ENCODE measurements at places on chromosomes 3 and 15.

DNA sequence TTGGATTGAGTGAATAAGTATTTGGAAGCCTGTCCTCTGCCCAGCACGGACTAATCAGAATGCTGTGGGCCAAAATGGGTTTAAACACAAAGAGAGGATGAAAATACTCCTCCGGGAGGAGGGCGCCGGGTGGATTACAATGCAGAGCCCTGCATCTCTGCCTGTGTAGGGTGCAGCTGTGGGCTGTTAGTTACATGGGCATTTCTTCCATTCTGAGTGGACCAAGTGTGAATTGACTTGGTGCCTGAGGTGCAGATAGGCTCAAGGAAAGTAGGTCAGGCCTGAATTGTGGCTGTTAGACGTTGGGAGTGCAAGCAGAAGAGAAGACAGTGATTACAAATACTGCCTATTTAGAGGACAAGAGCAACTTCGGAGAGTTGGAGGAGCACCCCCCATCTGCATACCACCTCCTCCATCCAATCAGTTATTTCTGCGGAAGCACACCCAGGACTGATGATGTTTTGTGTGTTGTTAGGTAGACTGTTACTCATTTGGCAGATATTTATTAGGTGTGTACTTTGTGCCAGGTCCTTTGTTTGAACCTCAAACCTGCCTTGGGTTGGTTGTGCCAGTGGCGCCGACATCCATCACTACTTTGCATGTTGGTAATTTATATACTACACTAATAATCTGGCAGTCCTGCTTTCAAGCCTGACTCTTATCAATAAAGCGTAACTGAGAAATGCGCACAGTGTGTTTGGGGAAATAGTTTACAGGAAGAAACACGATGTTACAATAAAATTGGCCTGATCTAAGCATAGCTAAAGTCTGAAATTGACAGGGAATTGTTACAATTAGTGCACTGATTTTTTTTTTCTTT lies 33.0 kb downstream of the PTPRG start:
- H3K27me3 ChIP-seq, result peaks cover 1% of the 10 kb centered on the region
- no peak overlapping the region for H3K27ac ChIP-seq
- DNase-seq, result no peak
- no peaks in the 10 kb centered on the region for H3K36me3 ChIP-seq
- H3K4me3 ChIP-seq, result no peak overlapping the region

GRCh38 chr3:146498002-146498736 lies 28.8 kb upstream of the PLSCR2 start:
- peak; percentile 65 for DNase-seq
- no peaks in the 10 kb centered on the region for H3K27me3 ChIP-seq
- H3K4me1 ChIP-seq, result peaks cover 15% of the 10 kb centered on the region

DNA sequence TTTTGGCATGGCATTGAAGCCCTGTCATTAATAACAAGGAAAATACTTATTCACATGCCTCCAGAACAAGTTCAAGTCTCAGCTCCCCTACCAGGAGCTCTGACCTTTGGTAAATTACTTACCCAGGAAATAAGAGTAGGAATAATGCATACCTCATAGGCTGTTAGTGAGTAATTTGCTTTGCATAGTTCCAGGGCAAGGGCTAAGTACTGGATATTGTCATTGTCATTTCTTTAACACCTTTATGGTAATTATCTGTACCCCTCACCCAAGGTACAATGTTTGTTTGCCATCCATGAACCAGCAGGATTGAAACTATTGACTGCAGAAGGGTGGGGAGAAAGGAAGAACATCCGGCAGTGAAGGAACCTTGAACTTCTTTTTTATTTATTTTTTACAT lies 148.5 kb downstream of the SOX2 start:
- no peaks in the 10 kb centered on the region for H3K27me3 ChIP-seq
- no peaks in the 10 kb centered on the region for H3K36me3 ChIP-seq
- no peaks in the 10 kb centered on the region for H3K4me1 ChIP-seq
- H3K27ac ChIP-seq, result no peak overlapping the region

- H3K4me3 ChIP-seq, result no peak overlapping the region
- no peak overlapping the region for H3K27ac ChIP-seq
- H3K36me3 ChIP-seq, result no peaks in the 10 kb centered on the region
- peaks cover 2% of the 10 kb centered on the region for H3K27me3 ChIP-seq
Observed at GRCh38 chr15:91787198-91787597, 66.3 kb upstream of the SLCO3A1 start.

GRCh38 chr15:67915461-67916374 lies 75.9 kb upstream of the RNU6-1 start:
- H3K27ac ChIP-seq, result no peak overlapping the region
- DNase-seq, result no peak
- no peaks in the 10 kb centered on the region for H3K27me3 ChIP-seq
- no peaks in the 10 kb centered on the region for H3K4me1 ChIP-seq

DNA sequence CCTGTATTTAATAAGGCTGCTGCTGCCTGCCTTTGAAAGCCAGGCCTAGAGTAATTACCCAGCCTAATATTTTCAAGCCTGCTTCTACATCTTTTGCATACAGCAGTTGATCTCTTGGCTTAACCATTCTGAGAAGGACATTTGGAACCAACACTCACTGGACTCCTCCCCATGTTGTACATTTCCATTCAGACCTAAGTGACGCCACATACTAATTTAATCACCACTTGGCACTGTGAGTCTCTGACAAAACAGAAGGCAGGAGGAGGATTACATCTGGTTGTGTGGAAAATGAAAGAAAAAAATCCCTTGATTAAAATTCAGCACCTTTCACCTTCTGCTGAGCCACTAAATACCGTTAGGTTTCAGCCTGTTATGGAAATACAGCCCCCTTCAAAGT lies 102.2 kb upstream of the ARRDC4 start:
- no peak for DNase-seq
- no peak overlapping the region for H3K4me3 ChIP-seq
- H3K4me1 ChIP-seq, result no peaks in the 10 kb centered on the region
- peaks cover 8% of the 10 kb centered on the region for H3K27me3 ChIP-seq
- H3K27ac ChIP-seq, result no peak overlapping the region
- H3K36me3 ChIP-seq, result no peaks in the 10 kb centered on the region

DNA sequence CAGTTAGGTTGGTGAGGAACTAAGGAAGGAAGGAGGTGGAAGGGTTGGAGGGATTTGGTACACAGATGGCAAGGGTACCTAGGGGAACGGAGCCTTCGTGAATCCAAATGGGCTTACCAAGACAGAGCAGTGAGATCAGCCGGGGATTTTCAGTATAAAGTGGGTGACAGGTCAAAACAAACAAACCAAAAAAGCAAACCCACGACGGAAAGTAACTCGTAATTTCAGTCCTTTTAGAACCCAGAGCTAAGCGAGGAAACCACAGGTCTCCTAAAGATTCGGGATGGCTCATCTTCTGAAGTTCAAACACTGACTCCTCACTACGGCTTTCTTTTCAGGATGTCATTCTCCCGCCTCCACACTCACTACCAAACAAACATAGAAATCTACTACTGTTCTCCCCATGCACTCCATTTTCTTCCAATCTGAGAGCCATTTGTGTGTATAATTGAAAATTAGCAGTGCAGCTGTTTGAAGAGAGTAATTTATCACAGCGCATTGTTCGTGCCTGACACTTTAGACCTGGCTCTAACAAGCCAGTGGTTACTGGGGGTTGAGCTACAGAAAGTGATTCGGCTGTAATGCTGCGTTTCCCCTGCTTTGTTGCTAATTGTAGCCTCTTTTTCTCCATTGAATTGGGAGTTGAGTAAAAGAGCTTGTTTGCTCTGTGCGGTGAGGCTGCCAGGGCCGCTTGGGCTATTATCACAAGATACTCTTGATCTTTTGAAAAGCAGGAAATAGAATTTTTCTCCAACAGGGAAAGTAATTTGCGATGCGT lies 64.7 kb upstream of the CCDC39 start:
- no peaks in the 10 kb centered on the region for H3K4me1 ChIP-seq
- no peaks in the 10 kb centered on the region for H3K36me3 ChIP-seq
- DNase-seq, result no peak
- no peak overlapping the region for H3K4me3 ChIP-seq
- no peak overlapping the region for H3K27ac ChIP-seq

DNA sequence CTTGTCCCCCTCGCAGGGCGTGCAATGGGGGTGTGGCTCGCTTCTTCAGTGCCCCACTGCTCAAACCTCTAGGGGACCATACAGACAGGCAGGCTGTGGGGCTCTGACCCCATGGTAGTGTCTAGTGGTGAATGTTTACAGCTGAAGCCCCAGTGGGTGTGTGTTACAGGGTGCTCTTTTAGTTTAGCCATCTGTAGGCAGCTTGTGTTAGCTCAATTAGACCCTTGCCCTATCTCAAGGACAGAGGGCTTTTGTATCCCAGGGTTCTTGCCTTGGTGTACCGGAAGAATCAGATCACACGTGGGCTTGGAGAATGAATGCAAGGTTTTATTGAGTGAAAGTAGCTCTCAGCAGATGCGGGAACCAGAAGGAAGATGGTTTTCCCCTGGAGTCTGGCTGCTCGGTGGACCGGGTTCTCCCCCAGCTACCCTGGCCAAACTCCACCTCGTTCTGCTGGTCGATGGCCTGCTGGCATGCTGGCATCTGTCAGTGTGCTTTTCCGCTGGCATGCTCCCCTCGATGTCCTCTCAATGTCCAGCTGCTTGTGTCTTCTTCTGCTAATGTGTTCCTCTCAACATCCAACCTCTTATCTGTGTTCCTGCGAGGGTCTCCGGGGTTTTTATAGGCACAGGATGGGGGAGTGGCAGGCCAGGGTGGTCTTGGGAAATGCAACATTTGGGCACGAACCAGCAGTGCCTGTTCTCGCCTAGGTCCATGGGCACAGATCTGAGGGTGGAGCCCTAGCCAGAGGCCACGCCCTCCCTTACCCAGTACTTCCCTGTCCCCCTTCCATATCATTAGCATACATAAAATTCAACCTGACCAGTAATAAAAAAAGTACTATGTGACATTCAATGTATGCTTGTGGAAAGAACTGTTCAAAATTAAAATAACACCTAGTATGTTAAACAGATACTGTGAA lies 6.6 kb downstream of the SPCS1 start:
- no peaks in the 10 kb centered on the region for H3K36me3 ChIP-seq
- no peak overlapping the region for H3K4me3 ChIP-seq
- no peak for DNase-seq
- peak overlapping the region; percentile 29 for H3K27ac ChIP-seq

- no peak overlapping the region for H3K4me3 ChIP-seq
- no peaks in the 10 kb centered on the region for H3K27me3 ChIP-seq
- no peak for DNase-seq
- no peaks in the 10 kb centered on the region for H3K4me1 ChIP-seq
Observed at GRCh38 chr3:158330870-158331269, 221.0 kb downstream of the RSRC1 start.

DNA sequence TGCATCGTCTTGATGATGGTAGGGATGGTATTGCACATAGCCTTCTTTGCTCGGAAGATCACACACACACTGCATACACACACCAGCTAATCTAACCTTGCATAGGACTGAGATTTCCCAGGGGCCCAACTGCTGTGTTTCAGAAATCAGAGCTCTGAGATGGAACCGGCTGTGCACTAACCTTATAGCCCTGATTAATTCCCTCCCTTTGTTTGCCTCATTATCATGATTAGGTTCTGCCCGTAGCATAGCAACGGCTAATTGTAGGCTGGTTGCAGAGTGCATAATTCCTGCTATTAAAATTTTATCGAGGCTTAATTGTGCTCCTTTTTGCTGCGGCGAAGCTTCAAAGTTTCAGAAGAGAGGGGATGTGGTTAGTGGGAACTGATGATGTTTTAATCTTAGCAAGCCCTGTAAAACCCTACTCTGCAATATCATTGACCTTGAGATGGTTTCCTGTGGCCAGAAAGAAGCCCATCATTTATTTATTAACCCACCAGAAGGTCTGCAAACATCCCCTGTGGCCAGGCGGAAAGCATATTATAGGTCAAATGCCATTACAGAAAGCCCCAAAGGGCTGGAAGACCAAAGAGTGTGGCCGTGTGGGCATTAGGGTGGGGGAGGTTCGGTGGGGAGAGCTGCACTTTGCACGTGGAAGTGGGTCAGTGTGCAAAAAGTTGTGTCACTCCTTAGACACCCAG lies 56.2 kb upstream of the GLCE start:
- peaks cover 24% of the 10 kb centered on the region for H3K4me1 ChIP-seq
- DNase-seq, result no peak
- no peaks in the 10 kb centered on the region for H3K36me3 ChIP-seq
- no peak overlapping the region for H3K27ac ChIP-seq

- no peaks in the 10 kb centered on the region for H3K36me3 ChIP-seq
- H3K27ac ChIP-seq, result peak overlapping the region; percentile 97
- H3K4me1 ChIP-seq, result peaks cover 86% of the 10 kb centered on the region
- peak overlapping the region; percentile 23 for H3K4me3 ChIP-seq
- no peaks in the 10 kb centered on the region for H3K27me3 ChIP-seq
Observed at GRCh38 chr15:81284256-81285031, 39.5 kb downstream of the STARD5 start.

DNA sequence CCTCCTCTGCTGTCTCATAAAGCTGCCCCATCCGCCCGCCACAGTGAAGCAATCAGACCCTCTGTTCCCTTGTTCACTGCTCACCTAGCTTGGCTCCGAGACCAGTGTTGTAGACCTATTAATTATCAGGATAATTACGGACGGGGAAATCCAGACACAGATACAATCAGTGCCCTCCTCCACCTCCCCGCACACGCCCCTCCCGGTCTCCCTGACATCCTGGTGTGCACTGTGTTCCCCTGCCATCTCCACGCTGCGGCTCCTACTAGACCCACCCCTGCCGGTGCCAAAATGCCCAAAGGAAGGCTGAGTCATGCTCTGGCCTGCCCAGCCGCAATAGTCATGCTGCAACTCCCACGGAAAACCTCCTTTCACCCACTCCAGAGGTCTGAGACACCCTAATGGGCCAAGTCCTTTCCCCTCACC lies 277.3 kb upstream of the TLE3 start:
- DNase-seq, result no peak
- H3K4me1 ChIP-seq, result no peaks in the 10 kb centered on the region
- H3K36me3 ChIP-seq, result no peaks in the 10 kb centered on the region
- no peak overlapping the region for H3K27ac ChIP-seq

GRCh38 chr15:70277556-70277955 lies 179.8 kb upstream of the TLE3 start:
- H3K4me3 ChIP-seq, result no peak overlapping the region
- peaks cover 2% of the 10 kb centered on the region for H3K4me1 ChIP-seq
- no peaks in the 10 kb centered on the region for H3K36me3 ChIP-seq
- no peak overlapping the region for H3K27ac ChIP-seq
- DNase-seq, result no peak

DNA sequence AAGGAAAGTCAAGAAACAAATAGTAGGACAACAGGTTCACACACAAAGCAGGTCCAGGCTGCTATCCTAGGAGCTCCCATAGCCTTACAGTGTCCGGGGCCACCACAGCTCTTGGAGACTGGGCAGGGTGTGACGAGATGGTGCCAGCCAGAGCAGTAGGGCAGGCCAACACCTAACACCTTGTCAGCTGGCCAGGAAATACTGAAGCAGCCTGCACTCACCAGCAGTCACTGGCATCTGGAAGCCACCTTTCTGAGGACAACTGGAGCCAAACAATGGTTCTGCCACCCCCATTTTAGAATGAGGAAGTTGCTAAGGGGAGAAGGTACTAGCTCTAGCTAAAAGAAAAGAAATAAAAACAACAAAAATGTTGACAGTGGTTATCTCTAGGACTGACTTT lies 47.2 kb downstream of the CCDC12 start:
- DNase-seq, result no peak
- H3K4me1 ChIP-seq, result peaks cover 80% of the 10 kb centered on the region
- H3K4me3 ChIP-seq, result no peak overlapping the region
- no peaks in the 10 kb centered on the region for H3K27me3 ChIP-seq
- peak overlapping the region; percentile 54 for H3K27ac ChIP-seq

All from naive thymus-derived CD8-positive, alpha-beta T cell (primary cell).